Stimulated activated CD8-positive, alpha-beta memory T cell treated with anti-CD3 and anti-CD28 coated beads, Interleukin-4, amount 100 ng/mL, for 1 hour (primary cell): ENCODE measurements at places on chromosomes 13 and 19.

DNA sequence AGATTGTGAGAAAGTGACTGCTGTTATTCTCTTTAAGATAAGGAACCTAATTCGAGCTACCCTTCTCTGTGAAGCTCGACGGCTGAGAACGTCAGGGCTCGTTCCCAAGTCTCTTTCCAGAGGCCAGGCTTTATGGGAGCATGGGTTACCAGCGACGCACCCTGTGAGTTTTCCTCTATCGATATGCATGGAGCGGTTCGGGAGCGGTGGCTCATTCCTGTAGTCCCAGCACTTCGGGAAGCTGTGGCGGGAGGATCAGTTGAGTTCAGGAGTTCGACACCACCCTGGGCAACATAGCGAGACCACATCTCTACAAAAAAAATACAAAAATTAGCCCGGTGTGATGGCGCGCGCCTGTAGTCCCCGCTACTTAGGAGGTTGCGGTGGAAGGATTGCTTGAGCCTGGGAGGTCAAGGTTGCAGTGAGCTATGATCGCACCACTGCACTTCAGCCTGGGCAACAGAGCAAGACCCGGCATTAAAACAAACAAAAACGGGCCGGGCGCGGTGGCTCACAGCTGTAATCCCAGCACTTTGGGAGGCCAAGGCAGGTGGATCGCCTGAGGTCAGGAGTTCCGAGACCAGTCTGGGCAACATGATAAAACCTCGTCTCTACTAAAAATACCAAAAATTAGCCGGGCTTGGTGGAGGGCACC, 681 bp upstream of the ZNF606 start:
- DNase-seq = no peak

DNA sequence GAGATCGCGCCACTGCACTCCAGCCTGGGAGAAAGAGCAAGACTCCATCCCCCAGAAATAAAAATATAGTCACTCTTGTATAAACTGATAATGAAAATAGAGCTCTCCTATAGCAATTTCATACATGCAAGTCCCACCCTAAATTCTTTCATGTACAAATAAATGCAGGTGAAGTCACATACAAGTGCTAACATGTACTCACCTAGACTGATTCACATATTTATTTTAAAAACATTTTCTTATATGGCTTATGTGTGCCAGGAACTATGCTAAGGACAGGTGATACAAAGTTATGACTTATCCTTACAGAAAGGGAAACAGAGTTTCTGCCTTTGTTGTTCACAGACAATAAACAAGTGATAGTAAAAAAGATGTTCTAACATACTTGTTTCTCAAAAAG, 32.0 kb downstream of the USP12 start:
- DNase-seq = no peak

- DNase-seq = no peak
Observed at GRCh38 chr13:30873499-30873898, 32.6 kb upstream of the MEDAG start.

DNA sequence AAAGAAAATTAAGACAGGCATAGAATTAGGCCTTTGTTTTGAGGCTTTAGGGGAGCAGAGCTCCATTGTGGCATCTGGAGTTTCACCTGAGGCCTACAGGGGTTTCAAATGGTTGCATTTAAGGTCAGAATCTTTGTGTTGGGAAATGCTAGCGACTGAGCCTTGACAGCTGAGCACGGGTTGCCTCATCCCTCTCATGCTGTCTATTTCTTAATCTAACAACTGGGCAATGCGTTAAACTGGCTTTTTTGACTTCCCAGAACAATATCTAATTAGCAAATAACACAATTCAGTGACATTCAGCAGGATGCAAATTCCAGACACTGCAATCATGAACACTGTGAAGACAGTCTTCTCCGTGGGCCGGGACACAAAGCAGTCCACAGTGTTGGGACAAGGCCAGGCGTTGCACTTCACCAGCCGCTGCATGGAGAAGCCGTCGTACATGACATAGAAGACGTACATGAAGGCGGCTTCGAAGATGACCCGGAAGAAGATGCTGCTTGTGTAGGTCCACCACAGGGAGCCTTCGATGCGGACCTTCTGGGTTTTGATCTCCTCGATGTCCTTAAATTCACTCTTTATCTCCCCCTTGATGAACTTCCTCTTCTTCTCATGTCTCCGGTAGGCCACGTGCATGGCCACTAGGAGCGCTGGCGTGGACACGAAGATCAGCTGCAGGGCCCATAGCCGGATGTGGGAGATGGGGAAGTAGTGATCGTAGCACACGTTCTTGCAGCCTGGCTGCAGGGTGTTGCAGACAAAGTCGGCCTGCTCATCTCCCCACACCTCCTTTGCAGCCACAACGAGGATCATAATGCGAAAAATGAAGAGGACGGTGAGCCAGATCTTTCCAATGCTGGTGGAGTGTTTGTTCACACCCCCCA, 3.8 kb downstream of the GJB2 start:
- DNase-seq = no peak

- no peak for DNase-seq
Observed at GRCh38 chr19:3556978-3557460, 367 bp downstream of the MFSD12 start.
